ENCODE measurements at places on chromosomes 2 and 18.

DNA sequence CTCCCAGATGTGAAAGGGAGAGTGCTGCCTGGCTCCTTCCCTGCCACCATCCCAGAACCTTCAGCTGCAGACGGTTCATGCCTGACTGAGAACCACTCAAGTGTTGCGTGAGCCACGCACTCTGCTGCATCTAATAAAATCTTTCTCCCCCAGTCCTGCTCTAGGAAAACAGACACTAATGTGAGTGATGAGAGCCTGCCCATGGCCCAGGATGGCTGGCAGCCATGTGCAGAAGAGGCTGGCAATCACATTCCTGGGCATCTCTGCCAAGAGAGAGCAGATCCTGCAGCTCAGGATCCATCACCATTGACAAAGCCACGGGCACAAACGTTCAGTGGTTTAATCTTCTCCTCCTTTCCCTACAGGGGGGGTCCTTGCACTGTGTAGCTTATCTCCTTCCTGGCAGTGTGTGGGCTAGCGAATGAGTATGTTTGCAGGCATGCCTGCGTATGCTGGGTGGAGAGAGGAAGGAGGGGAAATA, 477.5 kb downstream of the SLC4A3 start:
- DNase-seq: no peak

DNA sequence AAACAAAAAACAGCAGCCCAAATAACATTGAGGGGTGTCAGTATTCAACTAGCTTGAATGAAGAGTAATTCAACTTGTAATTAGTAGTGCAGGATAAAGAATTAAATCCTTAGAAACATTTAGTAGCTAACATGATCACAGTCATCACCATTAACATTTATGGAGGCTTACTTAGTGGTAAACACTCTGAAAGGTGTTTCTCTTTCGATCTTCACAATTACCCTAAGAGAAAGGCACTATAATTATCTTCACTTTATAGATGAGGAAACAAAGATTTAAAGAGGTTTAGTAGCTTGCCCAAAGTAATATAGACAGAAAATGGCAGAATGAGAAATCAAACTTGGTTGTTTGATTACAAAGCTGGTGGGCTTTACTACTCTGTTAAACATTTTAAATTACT, 81.5 kb downstream of the GAREM1 start:
- DNase-seq: no peak

GRCh38 chr2:240568678-240569522, 616 bp downstream of the RNPEPL1 start:
- DNase-seq: no peak

DNA sequence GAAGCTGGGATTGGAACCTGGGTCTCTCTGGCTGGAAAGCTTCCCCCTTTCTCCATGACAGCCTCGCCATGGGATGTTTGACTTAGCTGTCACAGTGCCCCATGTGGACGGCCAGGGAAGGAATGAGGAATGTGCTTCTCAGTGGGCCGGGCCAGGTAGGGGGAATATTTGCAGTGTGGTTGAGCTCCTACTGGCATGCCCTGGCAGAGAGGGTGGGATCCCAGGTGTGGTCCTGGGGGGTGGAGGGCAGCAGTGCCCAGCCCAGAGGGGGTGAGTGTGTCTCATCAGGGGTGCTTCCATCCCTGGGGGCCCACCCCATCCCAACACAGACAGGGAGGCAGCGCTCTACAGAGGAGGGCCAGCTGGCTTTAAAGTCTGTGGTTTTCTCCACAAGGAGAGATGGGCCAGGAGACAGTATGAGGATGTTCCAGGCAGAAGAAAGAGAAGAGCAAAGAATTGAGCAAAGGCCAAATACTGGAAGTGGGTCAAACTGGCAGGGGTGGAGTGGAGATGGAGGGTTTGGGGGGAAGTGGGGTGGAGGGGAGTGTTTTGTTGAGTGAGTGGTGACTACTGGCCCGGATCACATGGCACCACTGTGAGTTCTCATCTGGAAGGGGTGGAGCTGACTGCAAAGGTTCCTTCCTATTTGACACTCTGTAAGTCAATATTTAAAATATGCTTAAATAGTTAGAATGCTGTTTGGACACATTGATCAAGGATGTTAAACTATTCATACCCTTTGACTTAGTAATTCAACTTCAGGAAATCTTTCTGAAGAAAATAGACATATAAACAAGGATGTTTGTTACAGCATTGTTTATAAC, 94.0 kb downstream of the MYCN start:
- no peak for DNase-seq

DNA sequence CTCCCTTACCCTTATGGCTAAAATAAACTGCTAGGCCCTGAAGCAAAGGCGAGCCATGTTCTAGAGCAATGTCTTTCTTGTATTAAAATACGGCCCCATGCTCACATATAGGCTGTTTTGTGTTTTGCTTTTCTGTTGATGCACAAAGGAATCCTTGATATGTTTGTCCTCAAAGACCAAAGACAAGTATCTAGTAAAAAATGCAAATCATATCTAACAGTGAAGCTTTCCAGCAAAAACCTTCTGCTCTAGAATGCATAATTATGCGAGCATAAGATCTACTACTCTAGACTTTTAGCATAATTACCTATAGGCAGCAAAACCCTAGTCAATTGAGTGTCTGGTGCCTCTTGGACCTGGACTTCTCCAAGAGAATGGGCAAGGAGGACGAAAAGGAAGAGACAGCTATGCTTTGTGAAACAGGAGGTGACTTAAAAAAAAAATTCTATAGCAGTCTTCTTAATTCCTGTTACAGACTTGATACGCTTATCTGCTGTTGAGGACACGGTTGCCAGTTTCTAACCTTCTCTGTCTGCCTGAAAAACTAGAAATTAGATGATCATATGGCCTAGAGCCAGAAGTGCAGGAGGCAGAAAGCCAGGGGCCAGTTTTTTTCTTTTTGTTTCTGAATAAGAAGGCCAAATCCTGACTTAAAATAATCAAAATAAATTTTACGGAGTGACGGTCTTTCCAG, 1.5 kb upstream of the AMMECR1L start:
- no peak for DNase-seq

DNA sequence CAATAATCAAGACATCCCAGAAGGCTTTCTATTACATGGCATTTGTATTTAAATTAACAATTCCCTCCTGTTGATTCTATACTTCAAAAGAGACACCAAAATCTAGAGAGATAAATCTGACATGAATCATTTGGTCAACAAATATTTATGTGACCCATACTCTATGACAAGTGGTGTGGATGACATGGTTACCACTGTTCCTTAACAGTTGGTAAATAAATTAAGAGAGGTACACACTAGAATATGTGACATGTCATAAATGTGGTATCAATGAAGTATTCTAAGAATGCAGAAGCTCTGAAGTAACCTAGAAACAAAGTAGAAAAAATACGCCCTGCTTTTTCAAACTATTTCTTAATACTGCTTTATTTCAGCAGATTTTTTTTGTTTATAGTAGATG, 255.4 kb downstream of the EXOC6B start:
- no peak for DNase-seq

- no peak for DNase-seq
Observed at GRCh38 chr18:56240405-56240804, 398.0 kb downstream of the TXNL1 start.

GRCh38 chr2:43491065-43491639, 104.7 kb downstream of the THADA start:
- no peak for DNase-seq

DNA sequence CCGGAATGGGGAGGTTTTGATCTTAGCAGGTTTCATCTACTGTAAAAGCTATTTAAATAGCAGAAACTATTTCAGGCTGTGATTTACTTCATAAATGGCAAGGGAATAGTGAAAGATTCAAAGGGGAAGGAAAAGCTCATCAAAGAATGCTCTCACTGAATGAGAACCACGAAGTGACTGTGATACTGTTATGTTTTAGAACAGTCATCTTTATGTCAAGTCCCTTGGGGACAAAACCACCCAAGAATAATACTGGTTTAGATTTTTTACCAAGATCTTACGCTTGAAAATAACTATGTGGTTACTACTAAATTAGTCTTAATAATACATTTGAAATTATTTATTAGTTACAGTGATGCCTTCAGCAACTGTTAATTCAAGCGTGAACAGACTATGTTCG, 28.1 kb downstream of the FARSB start:
- no peak for DNase-seq

DNA sequence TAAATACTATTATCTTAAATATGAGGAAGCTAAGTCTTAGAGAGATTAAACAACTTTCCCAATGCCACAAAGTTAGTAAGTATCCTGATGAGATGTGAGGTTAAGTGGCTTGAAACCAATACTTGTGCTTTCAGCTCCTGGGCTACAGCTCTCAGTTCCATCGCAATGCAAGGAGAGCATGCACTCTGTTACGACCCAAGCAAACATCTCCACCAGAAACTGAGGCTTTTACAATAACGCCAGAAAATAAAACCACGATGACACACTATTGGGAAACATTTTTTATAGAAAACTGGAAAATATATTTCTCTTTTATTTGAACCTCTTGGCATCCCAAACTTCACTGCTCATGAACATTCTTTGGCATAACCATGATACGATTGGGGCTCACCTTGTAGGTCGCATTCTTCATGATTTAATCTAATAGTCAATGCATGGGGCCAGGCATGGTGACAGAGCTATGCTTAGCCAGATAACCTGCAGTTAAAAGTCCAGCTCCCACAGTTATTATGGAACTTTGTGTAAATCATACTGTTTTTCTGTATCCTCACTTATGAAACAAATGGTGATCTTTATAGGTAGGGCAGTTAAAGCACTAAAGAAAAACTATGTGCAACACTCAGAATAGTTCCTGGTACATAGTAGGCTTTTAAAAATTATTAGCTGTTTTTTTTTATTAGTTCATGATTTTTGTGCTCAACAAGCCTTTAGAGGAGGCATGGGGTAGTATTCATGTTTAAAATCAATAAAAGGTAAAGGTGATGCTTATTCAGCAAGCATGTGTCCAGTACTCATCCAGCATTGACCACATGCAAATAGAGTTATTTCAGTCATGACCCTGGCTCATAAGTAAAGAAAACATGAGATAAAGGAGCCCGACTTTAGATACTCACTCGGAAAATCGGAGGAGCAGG, 238.3 kb upstream of the TRIB2 start:
- DNase-seq: no peak

DNA sequence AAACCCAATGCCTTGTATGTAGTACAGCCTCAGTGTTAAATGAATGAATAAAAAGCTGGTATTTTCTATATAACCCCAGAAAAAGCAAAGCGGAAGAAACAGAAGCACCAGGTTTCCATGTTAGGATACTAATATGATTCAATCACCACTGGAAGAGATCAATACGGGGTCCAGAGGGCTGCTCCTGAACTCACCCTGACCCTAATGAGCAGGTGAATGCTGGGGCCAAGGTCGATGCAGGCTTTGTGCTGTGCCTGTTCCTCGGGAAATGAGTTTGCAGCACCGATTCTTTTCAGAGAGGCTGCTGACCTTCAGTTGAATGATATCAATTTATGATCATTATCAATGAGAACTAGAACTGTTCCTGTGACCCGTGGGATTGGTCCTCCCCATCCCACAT, 228.5 kb downstream of the CDCA7 start:
- DNase-seq: no peak

GRCh38 chr2:147500229-147500628, 344.6 kb upstream of the ACVR2A start:
- no peak for DNase-seq
